Activated CD4-positive, alpha-beta T cell treated with anti-CD3 and anti-CD28 coated beads for 4 hours (primary cell): ENCODE measurements at places on chromosomes 7 and 10.

DNA sequence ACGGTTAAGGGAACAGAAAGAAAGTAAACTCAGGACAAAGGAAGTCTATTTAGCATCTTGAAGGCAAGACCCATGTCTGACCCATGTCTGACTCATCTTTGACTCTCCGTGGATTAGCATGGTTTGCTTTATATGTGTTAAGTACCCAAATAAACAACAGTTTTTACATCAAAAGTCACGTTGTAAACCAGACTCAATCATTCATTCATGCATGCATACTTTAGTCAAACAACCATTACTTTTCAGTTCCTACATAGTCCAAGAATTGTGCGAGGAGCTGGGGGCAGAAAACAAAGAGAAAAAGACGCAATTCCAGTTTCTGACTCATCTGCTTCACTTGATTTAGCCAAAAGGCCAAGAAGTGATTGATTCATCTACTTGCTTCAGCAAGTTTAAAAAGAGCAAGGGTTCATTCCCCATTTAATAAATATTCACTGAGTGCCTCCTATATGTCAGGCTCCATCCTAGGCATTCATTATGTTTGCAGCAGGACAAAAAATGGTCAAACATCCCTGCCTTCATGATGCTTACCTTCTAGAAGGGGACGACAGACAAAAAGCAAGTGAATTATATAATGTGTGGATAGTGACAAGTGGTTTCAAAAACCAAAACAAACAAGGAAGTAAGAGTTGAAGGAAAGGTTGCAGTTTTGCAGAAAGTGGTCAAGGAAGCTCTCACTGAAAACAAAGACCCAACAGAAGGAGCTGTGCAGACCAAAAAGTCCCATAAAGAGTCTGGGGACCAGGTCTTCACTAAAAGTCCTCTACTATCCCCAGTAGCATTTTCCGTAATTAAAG lies 116.2 kb downstream of the FAM107B start:
- no peak for DNase-seq

- DNase-seq, result no peak
These were observed 299.9 kb downstream of the AUTS2 start for GRCh38 chr7:69898189-69898588.

DNA sequence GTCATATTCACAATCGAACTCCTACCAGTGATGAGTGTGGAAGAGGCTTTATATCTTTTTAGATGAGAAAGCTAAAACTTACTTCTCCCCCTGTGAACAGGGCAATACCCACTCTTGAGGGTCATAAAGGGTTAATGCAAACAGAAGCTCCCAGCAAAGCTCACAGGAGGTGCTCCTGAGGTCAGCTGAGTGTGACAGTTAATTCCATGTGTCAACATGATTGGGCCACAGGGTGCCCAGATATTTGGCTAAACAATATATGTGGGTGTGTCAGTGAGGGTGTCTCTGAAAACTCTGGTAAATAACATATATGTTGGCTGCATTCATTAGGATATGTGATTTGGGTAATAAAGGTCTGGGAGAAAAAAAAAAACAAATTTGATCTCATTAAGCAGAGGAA lies 86.0 kb downstream of the HIP1 start:
- DNase-seq, result no peak

GRCh38 chr10:16686054-16686902 lies 130.9 kb downstream of the RSU1 start:
- no peak for DNase-seq

DNA sequence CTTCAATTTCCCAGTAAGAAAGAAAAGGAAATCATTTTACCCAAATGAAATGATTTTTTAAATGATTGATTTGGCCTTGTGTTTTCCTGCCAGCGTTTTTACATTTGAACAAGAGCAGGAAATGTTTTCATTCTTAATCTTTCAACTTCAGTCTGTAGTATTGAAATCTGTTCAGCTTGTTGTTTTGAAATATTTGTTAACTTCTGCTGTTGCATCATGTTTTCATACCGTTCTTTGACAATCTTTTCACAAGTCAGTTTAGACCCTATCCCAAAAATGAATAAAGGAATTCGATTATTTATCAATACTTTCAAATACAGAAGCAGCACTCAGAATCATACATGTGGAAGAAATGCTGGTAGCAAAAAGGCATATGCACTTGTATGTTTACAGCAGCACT lies 8.1 kb downstream of the SFR1 start:
- DNase-seq, result no peak

- DNase-seq, result no peak
These were observed 96.1 kb downstream of the ARL4A start for GRCh38 chr7:12783421-12784095.

DNA sequence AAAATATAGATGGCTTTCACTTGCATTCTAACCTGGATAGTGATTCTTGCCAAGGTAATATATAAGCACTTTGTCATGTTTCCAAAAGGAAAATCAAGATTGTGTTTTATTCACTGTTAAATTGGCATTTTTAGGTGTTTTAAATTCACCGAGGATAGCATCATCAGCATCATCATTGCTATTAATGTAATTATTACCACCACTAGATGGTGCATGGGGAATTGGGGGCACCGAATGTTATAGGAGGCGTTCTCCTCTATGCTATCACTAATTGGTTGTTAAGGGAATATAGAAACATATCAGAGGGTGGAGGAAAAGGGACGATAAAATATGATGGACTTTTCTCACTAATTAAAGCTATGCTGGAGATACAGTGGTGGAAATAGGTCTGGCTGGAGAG lies 95.5 kb downstream of the CELF2 start:
- peak; percentile 48 for DNase-seq

DNA sequence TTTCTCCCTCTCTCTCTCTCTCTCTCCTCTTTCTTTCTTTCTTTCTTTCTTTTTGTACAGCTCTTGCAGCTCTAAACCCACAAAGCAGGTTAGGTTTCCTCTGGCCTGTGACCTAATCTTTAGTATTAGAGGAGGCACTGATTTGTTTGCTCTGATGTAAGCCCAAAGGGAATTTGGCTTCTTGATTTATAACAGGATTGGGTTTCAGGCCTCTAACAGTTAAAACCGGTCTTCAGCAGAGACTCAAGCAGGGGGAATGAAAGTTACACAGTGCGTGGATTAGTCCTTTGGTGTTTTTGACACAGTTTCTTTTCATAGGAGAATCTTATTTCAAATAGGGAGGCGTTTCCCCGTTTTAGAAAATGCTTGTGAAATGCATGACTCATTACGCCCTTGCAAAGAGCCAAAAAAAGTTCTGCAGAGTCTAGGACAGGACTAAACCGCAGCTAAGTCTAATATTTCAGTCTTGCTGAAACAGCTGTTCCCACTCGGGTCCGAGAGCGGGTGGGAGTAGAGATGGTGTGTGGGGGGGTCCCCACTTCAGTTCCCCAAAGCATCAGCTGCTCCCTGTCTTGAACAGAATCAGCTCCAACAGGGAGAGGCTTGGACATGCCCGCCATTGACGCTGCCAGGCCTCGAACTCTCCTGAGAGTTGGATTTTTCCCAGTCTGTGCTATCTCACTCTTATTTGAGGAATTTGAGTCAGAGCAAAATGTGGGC lies 296.5 kb upstream of the PITRM1 start:
- peak; percentile 17 for DNase-seq

DNA sequence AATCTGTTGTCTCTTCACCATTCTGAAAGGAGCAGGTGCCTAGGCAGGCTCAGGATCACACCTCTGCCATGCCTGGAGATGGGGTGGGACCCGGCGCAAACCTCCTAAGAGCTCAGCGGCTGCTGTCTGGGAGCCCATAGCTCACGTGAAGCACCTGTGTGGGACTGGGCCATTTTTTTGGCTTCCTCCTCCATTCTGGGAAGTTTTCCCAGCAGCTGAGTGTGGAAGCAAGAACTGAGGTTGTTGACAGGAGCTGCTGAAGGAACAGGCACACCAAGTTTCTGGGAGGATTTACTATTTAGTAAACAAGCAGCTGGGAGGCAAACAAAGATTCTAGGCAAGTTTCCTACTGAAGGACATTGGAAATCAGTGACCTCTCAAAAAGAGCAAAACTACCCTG lies 77.3 kb downstream of the FAM13C start:
- DNase-seq, result no peak

- peak; percentile 50 for DNase-seq
These were observed 30.2 kb upstream of the EZH2 start for GRCh38 chr7:148914208-148914777.

DNA sequence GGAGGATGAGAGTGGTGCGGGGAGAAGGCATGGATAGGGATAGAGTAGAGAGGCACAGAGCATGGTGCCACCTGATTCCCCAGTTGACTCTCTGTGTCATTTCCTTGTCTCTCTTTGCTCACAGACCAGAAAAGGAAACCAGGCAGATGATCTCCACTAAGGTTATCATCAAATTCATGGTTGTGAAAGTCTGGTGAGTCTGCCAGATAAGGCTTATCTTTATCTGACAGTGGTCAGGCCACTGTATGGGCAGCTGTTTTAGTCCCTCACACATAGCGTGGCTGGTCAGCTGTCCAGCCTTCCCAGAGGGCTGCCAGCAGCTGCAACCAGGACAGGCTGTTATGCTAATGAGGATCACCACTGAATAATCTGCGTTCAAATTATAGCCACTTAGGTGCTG lies 99.0 kb downstream of the ADRA2A start:
- DNase-seq, result no peak

GRCh38 chr10:78462726-78463228 lies 429.1 kb downstream of the RPS24 start:
- no peak for DNase-seq

GRCh38 chr10:130805635-130806030 lies 505.9 kb downstream of the TCERG1L start:
- no peak for DNase-seq

- no peak for DNase-seq
These were observed 218.8 kb downstream of the IPMK start for GRCh38 chr10:58048936-58049335.

DNA sequence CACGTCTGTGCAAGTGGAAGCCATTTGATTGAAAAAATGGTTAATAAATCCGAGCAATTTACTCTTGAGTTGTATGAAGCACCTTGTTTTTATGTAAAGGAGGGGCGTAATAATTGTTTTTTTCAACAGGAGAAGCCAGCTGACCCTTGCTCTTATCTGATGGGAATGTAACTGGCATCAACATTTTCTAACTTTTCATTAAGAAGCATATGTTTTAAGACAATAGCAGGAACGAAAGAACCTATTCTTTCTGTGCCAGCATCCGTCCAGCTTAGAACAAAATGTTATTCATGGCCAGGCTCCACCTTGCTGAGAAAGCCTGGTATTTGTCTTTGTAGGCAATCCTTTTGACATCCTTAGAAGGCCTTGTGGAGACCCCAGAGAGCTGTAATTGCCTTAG lies 22.2 kb upstream of the AFAP1L2 start:
- DNase-seq, result no peak

DNA sequence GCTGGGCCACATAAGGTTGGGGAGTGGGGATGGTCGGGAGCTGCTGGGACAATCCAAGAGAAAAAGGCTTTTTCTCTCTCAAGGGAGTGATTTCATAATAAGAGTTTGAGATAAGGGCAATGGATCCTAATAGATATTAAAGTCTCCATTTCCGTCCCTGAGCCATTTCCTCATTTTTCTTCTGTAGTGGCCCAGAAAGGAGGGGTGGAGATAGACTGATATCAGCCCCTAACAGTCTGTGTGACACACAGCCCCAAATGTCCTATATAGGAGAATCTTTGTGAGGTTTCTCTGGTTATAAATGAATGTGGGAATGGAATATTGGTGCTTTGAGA lies 35.2 kb downstream of the PRSS2 start:
- no peak for DNase-seq

- DNase-seq, result peak; percentile 33
These were observed 486 bp downstream of the HIPK2 start for GRCh38 chr7:139777133-139777891.

- DNase-seq, result no peak
These were observed 145.5 kb downstream of the KLF6 start for GRCh38 chr10:3639546-3639945.
